ENCODE measurements at places on chromosomes 5 and 9. TPM values are rescaled to one million over a fixed set of nuclear protein-coding genes. Genes with fewer than 3 reads are reported as not detected.

LHX3 gene
- not detected for total RNA-seq

SLC46A2 gene
- not detected for total RNA-seq

DNA sequence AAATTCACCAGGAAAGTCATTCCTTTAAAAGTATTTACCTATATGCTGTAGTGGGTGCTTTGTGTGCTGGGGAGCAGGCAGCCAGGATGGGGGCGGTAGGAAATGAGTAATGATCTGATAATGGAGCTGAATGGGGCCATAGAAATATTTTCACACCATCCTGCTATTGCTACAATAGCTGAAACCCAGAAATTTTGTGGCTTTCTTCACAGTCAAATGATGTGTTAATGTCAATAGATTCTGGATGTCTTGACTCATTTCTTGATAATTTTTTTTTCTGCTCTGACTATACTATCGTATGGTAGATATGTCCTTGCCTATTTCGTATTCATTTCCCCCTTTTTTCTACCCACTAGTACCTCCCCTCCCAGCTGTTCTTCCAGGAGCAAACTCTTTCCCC lies 59.5 kb downstream of the RORB start:
- DNase-seq, result no peak

- no peak for DNase-seq
Observed at GRCh38 chr9:32371279-32371678, 13.2 kb upstream of the ACO1 start.

DNA sequence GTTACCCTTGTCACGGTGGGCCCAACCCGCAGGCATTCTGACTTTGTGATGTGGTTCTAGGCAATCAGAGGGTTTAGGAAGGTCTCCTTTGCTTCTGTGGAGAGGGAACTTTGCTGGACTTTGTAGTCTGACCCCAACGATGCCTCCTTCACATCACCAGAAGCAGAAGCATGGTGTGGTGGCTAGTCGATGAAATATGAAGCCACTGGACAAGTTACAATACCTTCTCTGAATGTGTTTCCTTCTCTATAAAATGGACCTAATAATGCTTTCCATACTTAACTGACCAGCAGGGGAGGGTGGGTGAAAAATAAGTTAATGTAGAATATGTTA lies 607 bp downstream of the SPEF2 start:
- no peak for DNase-seq

GRCh38 chr5:55338810-55339243 lies 31.0 kb downstream of the MTREX start:
- DNase-seq, result no peak

- no peak for DNase-seq
Observed at GRCh38 chr9:95980262-95981125, 105.0 kb downstream of the ERCC6L2 start.

DNA sequence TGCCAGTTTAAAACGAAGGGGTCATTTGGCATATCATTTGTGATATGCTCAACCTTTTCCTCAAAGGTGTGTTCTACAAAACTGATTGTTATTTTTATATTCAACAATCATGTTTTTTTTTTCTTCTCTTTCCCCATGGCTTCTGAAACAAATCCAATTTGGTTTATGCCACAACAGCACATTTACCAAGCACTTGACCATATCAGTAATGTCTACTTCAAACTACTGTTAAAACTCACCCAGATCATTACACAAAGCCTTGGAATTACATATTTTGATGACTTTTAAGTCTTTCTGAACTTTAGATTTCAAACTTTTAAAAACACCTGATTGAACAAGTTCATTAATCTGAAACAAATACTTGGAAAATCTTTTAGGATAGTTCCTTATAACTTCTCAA lies 29.2 kb downstream of the PWWP2A start:
- DNase-seq, result no peak

- no peak for DNase-seq
Observed at GRCh38 chr9:34419716-34420504, 38.5 kb downstream of the FAM219A start.

DNA sequence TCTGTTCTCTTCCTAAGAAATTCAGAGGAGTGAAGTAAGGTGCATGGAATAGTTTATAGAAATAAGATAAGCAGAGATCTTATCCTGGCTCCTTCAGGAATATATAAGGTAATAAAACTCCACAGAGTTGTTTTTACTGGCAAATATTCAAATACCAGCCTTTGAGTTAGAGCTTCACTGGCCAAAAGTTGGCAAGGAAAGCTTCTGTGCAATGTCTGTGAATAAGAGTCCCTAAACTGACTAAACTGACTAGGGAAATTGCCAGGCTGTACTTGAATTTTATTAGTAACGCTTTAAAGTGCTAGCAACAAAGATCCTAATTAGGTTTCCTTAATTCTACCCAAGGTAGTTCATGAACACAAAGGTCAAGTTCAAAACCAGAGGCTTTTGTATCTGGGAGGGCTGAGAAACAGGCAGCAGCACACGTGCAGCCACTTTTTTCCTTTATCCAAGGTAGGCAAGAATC lies 131.1 kb upstream of the MPDZ start:
- peak; percentile 19 for DNase-seq

DNA sequence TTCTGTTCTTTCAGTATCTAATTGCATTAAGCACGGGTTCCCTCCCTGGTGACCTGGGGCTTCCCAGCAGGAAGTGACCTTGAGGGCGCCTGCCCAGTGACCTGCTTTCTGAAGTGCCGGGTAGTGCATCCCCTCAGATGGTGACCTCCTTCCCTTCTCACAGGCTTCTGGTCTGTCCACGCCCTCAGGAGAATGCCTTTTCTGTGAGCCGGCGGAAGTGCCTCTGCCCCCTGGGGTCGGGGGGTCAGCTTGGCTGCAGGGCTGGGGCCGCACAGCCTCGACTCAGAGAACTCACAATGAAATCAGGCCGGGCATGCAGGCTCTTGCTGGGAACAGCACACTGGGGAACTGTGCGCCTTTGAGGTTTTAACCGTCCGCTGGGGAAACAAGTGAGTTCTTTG lies 124.5 kb upstream of the PHYKPL start:
- DNase-seq, result no peak

- no peak for DNase-seq
Observed at GRCh38 chr5:66993882-66994281, 202.7 kb downstream of the CD180 start.

SPATA31C1 gene
- total RNA-seq, result not detected

- DNase-seq, result peak; percentile 86
Observed at GRCh38 chr9:70053864-70054263, 10.2 kb downstream of the MAMDC2 start.

DNA sequence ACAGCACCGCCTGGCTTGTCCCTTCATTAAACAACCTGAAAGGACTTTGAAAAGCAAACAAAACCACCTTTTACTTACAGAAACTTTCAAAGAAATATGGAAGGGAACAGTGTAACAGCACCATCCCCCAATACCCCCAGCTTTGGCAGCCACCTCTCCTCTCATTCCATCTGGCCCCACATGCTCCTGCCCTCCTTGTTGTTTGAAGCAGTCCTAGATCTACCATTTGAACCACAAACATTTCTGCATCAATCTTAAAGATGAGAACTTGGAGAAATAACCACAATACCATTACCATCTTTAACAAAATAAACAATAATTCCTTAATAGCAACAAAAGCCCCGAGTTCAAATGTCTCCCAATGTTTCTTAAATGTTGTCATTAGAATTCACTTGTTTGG lies 17.8 kb upstream of the COL15A1 start:
- no peak for DNase-seq

DNA sequence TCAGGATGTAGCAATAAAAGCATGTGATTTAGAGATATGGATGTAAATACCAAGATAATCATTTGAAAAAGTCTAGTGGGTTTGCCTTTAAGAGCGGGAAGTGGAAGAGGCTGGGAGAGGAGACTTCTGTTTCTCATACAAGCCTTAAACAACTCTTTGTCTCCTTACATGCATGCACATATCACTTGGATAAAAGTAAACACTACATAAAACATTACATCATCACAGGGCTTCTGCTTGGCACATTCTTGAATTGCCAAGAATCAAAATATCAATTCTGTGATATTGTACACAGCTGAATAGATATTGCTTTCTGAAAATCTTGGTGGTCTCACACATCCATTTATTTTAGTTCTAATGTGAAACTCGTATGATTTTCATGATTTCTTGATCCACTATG lies 57.6 kb downstream of the FOXD1 start:
- DNase-seq, result no peak

GRCh38 chr5:83050723-83051340 lies 26.4 kb downstream of the TMEM167A start:
- DNase-seq, result no peak

DNA sequence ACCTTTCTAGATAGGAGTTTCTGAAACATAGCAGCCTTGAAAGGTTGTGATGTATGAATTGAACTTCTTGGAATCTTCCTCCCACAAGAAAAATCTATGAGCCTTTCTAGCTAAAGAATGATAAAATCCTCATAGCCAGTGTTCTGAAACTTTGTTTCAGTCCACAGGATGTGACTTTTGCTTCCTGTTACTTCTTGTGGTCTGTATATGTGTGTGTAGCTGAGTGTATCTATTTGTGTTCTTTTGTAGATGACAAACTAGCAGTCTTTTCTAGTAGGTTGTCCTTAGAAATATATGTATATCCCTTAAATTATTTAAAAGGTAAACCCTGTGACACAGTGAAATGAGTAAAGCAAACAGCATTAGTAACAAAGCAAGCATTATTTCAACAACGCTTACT lies 188.8 kb downstream of the MRPS30 start:
- no peak for DNase-seq

SPINK6 gene
- not detected for total RNA-seq

DOCK8 gene
- 1.3 TPM for total RNA-seq

- no peak for DNase-seq
Observed at GRCh38 chr9:109121232-109121796, 1.6 kb upstream of the TMEM245 start.

DNA sequence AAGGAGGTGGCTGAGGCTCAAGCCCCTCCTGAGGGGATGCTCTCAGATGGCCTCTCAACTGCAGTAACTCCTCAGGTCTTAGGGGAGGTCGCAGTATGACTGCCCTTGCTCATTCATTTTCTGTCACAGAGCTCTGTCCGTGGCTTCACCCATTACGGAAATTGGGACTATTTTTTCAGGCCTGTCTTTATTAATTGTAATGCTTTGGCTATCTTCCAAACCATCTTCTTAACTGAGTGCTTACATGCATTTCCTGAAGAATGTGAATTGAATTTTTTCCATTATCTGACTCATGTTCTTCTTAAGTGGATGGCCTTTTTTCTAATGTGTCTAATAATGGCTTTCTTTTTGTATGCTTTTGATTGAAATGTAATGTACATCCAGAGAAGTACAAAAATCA lies 36.4 kb upstream of the SV2C start:
- DNase-seq, result peak; percentile 8

DNA sequence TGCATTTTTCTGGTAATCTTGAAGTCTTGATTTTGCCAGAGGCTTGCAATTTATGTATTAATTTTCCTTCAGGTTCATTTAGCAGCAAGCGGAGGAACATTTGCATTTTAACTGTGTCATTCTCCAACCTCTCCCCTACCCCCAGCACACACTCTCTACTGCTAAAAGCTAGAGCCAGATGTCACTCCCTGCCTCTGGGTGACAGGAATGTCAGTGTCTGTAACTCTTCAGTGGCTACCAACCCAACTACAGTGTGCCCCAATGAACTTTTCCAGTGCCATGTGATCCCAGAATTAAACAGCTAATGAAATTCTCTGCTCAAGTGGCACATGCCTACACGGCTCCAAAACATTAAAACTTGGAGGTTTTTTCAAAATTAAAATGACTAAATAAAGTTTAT lies 260.3 kb downstream of the GOLPH3 start:
- DNase-seq, result no peak

GRCh38 chr5:12175914-12176585 lies 271.8 kb upstream of the CTNND2 start:
- no peak for DNase-seq

DNA sequence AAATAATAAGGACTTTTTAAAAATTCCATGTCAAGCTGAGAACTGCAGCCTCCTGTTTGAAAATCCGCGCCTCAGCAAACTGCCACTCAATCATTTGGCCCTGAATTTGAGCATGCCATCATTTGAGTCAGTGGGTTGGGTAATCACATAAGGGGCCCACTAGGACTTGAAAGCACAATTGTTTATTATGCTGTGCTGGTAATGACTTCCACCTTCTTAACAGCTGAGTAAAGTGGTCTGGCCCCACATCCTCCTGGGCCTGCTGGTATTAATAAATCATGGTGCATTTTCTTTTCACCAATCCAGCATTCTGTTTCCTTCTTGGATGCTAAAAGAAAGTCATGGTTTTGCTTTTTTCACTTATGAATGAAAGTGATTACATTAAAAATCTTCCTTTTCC lies 103.0 kb upstream of the CTSL start:
- DNase-seq, result no peak

DNA sequence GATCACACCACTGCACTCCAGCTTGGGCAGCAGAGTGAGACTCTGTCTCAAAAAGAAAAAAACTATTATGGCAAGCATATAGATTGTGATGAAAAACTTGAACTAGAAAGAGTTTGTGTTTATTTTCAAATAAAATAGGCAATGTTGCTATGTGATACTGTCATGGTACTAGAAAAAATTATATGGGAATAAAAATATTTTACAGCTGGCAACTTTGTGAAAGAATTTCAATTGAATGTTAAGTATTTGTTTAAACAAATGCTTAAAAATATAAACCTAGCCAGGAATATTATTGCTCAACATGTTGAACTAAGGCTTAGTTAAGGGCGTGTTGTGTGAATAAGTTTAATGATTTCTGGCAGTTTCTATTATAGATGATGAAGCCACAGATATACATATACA lies 31.7 kb downstream of the HSDL2 start:
- no peak for DNase-seq

- peak; percentile 76 for DNase-seq
Observed at GRCh38 chr5:128825826-128826225, 139.5 kb upstream of the SLC27A6 start.

LCN9 gene
- total RNA-seq, result not detected

DNA sequence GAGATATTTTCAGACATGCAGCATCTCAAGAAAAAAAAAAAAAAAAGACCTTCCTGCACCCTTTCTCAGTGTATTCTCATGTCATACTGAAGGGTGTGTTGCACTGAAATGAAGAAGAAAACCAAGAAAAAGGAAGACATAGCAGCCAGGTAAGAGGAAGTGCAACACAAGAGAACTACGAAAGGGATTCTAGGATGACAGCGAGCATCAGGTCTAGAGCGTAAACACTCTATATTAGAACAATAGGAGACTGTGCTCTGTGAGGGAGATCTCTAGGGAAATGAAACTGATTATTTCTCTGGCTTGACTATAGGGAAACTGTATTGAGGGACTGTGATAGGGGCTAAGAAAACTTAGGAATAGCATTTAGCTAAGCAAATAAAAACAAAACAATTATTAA lies 30.0 kb downstream of the BTF3 start:
- DNase-seq, result no peak

- no peak for DNase-seq
Observed at GRCh38 chr5:98186128-98186527, 587.3 kb upstream of the RGMB start.

RUSC2 gene
- 10.9 TPM for total RNA-seq

Data from lung microvascular endothelial cell (primary cell).